ENCODE measurements at places on chromosomes 12 and 14. TPM values are rescaled to one million over a fixed set of nuclear protein-coding genes. Genes with fewer than 3 reads are reported as not detected.

Gene RNU4-1
- polyA plus RNA-seq, result not detected

Gene CPNE6
- 0.24 TPM for polyA plus RNA-seq

Gene OR6C2
- not detected for polyA plus RNA-seq

Gene EP400
- polyA plus RNA-seq, result 43.1 TPM

Gene LIN7A
- polyA plus RNA-seq, result 19.2 TPM

Gene TESPA1
- 0.30 TPM for polyA plus RNA-seq

Gene SLC39A9
- 91.6 TPM for polyA plus RNA-seq

Gene NEDD8
- 260 TPM for polyA plus RNA-seq

DNA sequence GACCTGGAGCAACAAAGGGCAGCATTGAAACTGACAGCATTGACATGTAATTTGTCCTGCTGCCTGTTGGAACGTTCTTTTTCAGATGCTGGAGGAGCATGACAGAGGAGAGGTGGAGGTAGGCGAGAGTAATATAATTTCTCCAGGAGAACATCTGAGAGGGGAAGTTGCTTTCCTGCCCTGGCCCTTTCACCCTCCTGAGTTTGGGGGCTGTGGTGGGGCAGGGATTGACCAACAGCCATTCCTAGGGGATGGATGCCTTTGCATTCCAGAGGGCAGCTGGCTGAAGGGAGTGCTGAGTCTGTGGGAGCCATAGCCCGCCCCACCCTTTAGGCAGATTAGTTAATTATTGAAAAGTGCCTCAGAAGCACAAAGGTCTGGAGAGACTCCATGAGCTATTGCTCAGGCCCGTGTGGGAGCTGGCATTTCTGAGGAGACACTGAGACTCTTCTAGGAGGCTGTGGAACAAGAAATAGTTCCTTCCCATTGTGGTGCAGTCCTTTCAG, 73.5 kb downstream of the ARF6 start:
- peak; percentile 68 for DNase-seq

GRCh38 chr14:24366721-24367513, 1.1 kb upstream of the NFATC4 start:
- DNase-seq, result peak; percentile 98

DNA sequence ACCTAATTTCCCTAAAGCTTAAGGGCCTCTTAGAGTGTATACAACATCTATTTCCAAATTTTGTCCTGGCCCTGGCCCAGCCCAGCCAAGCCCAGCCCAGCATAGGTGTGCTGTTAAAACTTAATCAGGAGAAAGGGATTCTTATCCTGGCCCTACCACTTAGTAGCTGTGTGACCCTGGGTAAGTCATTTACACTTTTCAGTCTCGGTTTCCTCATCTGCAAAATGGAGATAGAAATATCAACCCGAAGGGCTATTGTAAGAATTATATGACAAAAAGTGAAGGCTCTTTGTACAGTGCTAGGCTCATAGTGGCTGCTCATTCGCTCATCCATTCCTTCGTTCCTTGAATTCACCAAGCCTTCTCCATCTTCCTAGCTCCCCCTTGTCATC, 442 bp downstream of the ERG28 start:
- DNase-seq, result no peak

DNA sequence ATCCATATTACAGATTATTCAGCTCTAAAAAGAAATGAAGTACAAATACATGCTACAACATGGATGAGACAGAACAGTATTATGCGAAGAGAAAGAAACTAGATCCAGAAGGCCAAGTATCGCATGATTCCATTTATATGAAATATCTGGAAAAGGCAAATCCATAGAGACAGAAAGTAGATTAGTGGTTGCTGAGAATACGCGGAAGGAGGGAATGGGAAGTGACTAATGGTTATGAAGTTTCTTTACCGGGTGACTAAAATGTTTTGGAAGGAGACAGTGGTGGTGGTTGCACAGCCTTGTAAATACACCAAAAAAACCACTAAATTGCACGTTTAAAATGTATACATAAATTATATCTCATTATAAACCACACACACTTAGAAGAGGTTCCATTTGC, 12.5 kb downstream of the PRDM4 start:
- DNase-seq, result no peak

DNA sequence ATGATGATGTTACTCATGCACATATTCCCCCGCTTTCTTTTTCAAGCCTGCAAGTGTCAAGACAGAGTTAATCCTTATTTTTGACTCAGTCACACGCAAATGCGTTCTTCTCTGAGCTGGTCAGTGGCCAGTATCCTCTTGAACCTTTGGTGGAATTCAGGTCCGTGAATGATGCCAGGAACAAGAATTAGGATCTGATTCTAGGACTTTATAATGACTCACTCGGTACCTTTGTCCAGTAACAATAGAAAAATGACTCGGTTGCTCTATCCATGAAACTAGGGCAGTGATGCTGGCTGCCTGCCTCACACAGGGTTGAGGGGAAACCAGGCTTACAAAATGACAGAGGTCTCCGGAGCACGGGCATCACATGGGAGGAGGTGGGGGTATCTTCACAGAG, 185.8 kb upstream of the NUDT4 start:
- DNase-seq, result no peak

- no peak for DNase-seq
Measured at GRCh38 chr14:75088153-75088552, 18.7 kb downstream of the ZC2HC1C start.

GRCh38 chr14:31692376-31692781, 131.2 kb downstream of the NUBPL start:
- DNase-seq, result no peak

GRCh38 chr14:95067526-95067925, 89.8 kb downstream of the DICER1 start:
- no peak for DNase-seq

- no peak for DNase-seq
Measured at GRCh38 chr14:40494483-40494882, 1062.2 kb upstream of the FBXO33 start.

DNA sequence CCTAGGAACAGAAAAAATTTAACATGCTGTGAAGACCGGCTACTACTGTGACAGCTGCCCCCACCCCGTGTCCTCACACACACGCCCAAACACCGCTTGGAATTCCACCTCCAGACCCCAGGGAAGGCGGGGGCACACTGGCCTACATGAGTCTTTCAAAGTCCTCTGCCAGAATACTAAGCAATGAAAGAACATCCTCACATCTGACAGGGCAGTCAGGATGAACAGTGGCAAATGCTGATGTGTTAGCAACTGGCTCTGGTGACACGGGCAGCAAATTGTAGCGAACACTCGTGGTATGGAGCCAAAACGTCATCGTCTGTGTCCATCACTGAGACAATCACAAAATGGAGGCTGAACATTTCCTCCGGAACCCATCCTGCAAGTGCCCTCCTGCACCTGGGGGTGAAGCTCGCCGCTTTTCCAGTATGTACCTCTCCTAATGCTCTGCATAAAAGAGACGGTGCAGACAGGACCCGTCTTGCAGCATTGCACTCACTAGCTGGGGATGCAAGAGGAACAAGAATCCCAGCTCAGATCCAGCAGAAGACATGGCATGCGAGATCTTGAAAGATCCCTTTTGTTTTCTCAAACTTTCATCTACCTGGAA, 94.8 kb downstream of the BCL11B start:
- no peak for DNase-seq

DNA sequence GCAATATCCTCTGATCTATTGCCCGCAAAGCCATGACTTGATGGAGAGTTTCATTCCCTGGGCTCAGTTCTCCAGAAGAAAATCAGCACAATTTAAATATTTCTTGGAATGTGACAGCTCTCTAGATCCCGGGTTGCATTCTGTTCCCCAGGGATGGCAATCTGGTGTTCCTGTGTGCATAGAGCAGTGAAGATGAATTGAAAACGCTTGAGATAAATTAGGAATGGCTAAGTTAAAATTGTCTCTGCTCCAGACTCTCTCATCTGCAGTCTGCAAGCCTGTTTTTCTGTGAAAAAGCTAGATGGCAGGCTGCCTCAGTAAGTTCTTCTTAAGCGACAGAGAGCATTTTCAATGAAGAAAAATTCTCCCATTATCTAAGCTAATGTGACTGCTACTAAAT, 582.5 kb upstream of the MGAT4C start:
- DNase-seq, result peak; percentile 4

- no peak for DNase-seq
Measured at GRCh38 chr12:58804749-58805148, 115.6 kb downstream of the LRIG3 start.

DNA sequence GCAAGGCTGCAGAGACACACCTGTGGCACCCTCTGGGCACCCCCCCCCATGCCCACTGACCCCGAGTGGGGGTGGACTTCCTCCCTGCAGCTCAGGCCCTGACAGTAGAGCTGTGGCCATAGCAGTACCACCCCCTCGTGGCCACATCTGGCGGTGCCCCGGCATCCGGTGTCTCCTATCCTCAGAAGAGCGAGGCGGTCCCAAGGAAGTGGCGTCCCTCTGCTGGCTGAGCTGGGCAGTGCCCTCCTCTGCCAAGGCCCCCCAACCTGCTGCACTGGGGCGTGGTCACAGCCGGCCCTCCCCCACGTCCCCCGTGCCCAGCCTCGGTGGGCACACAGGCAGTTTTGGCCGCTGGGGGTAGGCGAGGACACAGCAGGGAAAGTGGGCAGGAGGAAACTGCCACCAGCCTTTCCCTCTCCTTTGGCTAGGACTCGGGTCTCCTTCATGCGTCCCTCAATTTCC, 6.0 kb upstream of the SLC6A12 start:
- peak; percentile 58 for DNase-seq

DNA sequence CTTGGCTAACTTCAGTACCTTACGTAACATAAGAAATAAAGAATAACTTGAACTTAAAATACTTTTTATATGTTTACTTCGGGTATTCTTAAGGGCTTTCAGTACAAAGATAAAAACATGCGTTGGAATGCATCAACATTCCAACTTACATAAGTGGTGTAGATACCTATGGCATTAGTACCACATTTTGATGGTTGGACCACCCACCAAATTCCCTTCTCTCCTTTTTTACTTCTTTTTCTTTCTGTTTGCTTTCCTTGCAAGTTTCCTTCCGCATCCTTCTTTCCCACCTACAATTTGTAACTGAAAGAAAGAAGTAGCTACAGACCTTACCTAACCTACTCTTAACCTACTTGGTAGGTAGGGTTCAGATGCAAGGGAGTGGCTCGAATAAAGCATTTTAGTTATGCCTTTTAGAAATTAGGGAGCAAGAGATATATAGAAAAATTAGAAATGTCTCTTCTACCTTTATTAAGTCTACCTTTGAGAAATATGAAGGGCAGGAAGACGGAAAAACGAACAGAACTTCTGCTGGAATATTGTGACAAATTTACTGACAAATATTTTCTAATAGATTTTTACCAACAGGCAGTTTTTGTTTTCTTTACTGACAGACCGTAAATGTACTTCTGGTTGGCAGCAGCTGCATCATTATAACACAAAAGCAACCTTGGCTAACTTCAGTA, 2.1 kb upstream of the ARHGAP5 start:
- no peak for DNase-seq

GRCh38 chr12:87280893-87281292, 748.3 kb downstream of the C12orf50 start:
- DNase-seq, result no peak

- no peak for DNase-seq
Measured at GRCh38 chr12:93609281-93610192, 37.1 kb downstream of the SOCS2 start.

DNA sequence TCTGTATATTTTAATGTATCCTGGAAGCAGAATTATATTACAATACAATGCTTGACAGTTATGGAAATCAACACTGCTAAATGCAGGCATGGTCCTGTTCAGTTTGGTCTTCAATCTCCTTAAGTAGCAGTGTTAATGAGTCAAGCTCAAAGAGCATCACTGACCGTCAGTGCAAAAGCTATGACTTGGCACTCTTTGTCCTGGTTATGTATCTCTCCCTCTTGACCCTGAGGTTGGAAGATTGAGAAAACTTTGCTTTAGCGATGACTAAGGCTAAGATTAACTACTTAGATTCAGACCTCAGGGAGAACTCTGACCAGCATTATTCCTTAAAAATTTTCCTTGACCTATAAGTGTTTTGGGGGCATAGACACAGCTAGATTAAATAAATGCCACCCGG, 10.9 kb downstream of the CLEC7A start:
- no peak for DNase-seq

GRCh38 chr14:65080960-65081747, 21.2 kb downstream of the MAX start:
- DNase-seq, result no peak

DNA sequence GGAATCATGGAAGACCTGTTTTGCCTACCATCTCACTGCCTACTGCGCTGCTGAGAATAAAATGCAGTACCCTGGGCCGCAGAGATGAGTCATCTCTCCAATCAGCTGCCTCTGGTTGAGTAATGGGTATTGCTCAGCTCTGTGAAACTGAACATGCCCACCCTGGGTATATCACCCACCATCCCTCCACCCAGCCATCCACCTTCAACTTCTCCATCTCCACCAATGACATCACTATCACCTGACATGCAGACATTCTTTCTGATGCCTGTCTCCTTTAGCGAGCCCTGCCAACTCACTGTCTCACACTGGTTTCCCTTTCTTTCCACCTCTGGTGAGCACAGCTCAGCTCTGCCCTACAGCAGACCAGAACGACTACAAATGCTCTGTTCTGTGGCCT, 33.6 kb downstream of the E2F7 start:
- no peak for DNase-seq

- no peak for DNase-seq
Measured at GRCh38 chr12:122868471-122869177, 27.3 kb downstream of the VPS37B start.

- no peak for DNase-seq
Measured at GRCh38 chr14:67416810-67417209, 4.8 kb upstream of the PLEK2 start.

DNA sequence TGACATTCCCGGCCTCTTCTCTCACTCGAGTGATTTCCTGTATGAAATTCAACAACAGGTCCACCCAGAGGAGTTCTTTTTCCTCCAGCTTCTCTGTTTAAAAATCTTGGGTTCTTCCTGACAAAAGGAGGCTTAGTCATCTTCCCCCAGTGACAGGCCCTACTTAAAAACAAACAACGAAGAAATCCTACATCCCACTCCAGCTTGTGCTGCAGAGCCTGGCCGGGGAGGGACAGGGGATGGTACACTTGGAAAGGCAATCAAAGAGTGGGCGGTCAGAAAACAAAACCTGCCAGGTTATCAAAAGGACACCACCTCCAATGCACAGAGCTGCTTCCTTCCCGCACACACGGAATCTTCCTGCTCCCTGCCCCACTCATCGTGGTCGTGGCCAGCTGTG, 101.3 kb downstream of the CACNA1C start:
- DNase-seq, result no peak

DNA sequence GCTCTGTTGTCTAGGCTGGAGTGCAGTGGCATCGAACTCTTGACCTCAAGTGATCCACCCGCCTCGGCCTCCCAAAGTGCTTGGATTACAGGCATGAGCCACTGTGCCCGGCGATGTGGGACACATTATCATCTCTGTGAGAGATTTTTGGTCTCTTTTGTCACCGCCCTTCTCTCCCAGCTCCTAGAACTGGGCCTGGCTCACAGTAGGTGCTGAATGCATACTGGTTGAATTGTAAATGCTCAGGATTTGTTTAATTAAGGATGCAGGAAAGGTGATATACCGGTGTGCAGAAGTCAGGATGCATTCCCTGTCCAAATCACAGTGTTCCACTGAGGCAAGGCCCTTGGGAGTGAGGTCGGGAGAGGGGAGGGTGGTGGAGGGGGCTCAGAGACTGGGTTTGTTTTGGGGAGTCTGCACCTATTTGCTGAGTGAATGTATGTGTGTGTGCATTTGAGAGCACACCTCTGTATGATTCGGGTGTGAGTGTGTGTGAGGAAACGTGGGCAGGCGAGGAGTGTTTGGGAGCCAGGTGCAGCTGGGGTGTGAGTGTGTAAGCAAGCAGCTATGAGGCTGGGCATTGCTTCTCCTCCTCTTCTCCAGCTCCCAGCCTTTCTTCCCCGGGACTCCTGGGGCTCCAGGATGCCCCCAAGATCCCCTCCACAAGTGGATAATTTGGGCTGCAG, 1.0 kb upstream of the KRT18 start:
- no peak for DNase-seq

Data from renal pelvis (tissue), 12 donors.